ENCODE measurements at places on chromosomes 6 and 20.

- no peak for DNase-seq
Measured at GRCh38 chr20:52624281-52624680, 347.9 kb upstream of the TSHZ2 start.

DNA sequence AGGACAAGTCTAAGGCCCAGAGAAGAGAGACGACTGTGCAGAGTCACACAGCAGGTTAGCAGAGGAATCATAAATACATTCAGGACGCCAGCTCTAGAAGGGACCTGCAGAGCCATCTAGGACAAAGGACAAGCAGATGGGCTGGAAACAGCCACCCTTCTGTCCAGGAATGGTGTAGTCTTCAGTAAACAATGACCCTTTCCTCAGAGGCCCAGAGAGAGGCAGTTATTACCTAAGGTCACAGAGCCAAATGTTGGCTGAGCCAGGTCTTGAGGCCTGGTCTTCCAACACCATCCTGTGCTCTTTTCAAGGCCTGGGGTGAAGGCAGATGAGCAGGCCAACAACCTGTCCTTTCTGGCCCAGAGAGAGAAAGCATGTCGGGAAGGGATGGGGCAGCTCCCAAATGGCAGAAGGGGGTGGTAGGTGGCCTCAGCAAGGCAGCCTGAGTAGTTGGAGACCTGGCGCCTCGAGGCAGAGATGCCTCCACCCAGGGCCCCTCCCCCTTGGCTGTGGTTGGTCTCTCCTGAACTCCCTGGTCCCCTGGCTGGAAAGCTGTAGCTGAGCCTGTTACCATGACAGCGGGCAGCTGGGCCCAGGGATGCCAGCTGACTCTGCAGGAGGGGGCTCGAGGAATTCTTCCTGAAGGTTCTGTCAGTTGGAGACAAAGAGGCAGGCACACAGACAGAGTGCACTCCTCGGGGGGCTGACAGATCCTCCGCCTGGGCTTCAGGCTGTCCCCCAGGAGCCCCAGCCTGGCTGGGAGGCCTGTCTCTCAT lies 24.8 kb downstream of the EPB41L1 start:
- DNase-seq = no peak

DNA sequence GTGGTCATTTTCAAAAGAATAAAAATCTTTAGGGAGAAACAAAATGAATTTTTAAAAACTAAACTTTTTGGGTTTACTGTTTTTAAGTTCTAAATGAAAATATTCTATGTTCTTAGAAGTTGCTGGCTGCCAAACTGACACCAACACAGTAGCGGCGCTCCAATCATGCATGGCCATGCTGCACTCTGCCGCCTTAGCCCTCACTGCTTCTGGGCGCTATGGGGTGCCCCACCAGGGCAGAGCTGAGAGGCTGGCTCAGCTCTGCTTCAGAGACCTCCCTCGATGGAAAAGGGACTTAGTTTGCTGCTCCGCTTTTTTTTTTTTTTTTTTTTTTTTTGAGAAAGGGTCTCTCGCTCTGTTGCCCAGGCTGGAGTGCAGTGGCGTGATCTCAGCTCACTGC lies 20.9 kb downstream of the EZR start:
- no peak for DNase-seq

- no peak for DNase-seq
Measured at GRCh38 chr20:57545927-57546662, 14.8 kb upstream of the PCK1 start.

DNA sequence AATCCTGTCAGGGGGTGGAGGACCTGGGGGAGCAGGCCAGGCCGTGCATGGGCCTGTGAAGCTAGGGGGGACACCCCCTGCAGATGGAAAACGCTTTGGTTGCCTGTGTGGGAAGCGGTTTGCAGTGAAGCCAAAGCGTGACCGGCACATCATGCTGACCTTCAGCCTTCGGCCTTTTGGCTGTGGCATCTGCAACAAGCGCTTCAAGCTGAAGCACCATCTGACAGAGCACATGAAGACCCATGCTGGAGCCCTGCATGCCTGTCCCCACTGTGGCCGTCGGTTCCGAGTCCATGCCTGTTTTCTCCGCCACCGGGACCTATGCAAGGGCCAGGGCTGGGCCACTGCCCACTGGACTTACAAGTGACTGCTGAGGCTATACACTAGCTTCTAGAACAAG lies 1.8 kb downstream of the ZBTB9 start:
- DNase-seq = no peak

DNA sequence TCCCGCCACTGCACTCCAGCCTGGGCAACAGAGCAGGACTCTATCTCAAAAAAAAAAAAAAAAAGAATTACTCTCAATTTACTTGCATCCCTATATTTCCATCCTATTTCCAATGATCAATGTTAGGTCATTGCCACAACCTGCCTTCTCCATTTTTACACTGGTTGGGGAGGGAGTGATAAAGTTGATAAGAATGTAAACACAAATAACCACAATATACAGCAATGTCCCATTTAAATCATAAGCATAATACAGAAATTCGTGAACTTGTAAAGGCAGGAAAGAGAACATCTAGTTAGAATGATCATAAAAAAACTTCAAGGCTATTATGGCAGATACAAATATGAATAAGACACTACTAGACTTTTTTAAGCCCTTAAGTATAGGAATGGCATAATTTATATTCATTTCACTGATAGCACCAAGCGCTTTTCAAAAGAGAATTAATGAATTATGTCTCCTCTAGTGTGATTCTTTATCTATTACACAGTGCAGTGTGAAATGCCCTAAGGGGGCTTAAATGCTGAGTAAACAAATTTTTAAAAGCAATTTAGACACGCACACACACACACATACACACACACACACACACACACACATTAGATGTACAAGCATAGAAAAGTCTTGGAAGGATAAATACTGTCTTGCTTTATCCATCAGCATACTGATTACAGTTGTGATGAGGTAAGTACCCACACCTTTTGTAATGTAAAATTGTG lies 33.5 kb upstream of the RAB23 start:
- no peak for DNase-seq

- no peak for DNase-seq
Measured at GRCh38 chr6:140670021-140670420, 1295.6 kb upstream of the CITED2 start.

DNA sequence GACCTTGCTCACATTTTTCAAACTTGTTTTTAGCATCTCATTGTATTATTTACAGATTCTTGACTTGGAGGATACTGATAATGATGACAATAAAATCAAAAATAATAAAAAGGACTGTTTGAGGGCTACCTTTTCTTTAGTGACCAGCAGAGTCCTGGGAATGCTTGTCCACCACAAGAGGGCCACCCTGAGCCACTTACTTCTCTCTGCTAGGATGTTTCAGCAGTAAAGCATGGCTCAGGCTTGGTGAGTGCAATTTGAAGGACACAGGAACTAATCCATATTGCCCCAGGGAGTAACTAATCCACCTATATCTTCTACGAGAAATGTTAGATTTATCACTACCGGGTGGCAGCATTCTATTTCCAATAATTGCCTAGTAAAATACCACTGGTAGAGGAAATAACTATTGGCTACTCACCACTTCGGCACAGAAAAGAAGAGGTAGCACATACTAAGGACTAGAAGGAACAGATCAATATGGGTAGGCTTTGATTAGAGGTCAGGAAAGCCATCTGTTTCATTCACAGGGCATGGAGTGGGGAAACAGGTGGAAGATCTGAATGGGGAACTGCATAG lies 5.8 kb upstream of the KIAA0408 start:
- DNase-seq = peak; percentile 86

GRCh38 chr6:84271061-84271716 lies 43.7 kb upstream of the CEP162 start:
- no peak for DNase-seq

GRCh38 chr6:109194880-109195279 lies 99.6 kb downstream of the CEP57L1 start:
- DNase-seq = no peak

DNA sequence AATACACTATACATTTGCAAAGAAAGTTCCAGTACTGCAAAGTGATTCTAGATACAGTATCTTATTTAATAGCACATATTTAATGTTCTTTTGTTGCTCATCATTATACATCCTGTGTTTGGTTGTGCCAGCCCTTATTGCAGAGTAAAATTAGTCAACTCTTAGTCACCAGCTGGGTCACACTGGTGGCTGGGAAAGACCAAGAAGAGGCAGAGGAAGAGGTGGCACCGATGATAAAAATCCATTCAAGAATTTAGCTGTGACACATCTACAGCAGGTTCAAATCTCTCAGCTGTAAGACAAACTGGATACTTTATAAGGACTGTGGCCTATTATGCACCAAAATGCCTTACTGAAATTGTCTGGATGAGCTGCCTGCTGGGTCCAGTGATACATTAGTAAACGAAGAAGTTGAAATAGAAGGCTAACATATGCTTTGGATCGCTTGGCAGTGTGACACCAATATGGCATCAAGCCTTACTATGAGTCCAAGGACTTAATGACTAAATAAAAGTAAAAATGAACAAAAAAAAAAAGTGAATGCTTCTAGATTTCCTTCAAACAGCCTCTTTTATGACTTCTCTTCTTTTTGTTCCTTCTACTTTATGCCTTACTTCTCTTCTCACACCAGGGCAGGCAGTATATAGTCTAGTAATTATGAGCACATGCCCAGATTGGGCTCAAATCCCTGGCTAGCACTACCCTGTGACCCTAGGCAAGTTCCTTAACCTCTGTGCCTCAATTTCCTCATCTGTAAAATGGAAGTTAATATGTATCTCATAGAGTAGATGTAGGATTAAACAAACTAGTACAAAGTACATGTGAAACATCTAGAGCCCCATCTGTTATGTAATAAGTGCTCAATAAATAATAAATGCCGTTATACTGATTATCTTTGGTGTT lies 29.4 kb upstream of the RNF8 start:
- no peak for DNase-seq

GRCh38 chr20:3940905-3941304 lies 51.7 kb downstream of the PANK2 start:
- no peak for DNase-seq

GRCh38 chr6:39902786-39903465 lies 31.3 kb downstream of the MOCS1 start:
- DNase-seq = peak; percentile 41

DNA sequence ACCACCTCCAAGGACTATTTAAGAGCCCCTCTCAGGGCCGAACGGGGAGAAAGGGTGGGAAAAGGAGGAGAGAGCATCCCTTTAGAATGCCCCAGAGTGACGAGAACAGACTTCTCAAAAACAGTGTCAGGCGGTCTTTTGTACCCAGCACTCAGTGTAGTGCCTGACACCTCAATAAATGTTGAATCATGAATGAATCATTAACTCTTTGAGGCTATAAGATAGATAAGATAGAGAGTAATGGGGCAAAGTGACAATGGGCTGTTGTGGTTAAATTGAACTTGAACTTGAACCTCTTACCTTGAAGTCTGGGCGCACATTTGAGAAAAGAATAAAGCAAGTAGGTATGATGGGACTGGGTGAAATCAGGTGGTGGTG lies 7.4 kb downstream of the TCF21 start:
- no peak for DNase-seq

DNA sequence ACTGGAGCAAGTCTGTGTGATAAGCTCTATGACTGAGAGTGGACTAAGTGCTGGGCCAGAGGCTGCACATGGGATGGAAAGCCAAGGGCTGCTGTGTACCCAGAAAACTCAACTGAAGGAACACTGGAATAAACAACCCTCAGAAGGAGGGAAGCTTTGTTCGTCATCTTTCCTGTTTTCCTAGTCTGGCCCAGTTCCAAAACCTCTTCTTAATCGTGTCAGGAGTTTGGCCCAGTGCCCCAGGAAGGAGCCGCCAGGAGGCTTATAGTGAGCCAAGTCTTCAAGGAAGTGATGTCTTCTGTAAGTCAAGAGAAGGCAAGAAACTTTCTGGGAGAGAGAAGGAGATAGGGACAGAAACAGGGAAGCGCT lies 23.3 kb upstream of the TOP1 start:
- peak; percentile 88 for DNase-seq

DNA sequence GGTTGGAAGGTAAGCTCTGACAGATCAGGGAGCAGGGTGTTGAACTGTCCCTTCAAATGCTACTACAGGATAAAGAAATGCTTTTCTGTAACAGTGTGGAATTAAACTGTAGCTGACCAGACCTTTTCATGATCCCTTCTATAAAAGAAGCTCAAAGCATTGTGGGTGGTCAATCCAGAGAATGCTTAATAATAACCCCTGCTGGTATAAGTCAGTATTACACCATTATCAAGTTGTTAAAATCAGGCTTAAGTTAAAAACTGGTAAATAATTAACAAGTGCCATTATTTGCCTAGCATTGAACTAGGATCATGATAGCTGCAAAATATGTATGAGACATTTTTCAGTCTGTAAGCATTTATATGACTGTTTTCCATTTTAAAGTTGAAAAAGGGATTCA lies 468.9 kb downstream of the PKHD1 start:
- no peak for DNase-seq

GRCh38 chr6:28682542-28682941 lies 156.9 kb downstream of the GPX5 start:
- no peak for DNase-seq

GRCh38 chr20:2108987-2109386 lies 7.4 kb downstream of the STK35 start:
- no peak for DNase-seq

DNA sequence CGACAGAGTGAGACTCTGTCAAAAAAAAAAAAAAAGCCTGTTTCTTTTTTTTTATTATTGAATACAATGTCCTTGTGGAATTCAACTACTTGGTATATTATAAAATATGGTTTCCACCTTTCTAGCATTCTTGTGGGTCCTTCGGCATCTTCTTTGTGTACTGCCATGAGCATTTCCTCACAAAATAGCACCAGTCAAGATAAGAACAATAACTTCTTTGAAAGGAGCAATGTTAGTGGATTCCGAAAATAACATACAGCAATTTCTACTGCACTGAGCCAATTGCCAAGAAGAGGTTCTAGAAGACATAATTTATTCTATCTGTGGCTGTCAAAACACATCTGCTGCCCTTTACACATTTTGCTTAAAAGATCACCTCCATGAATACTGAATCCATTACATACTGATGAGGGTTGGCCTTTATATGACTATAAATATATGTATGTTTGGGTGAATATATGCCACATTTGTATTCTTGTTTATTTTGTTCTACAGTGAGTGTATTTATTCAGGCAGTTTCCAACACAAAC lies 19.1 kb upstream of the SPTLC3 start:
- no peak for DNase-seq

GRCh38 chr20:52364405-52364804 lies 172.8 kb upstream of the ZFP64 start:
- no peak for DNase-seq

- no peak for DNase-seq
Measured at GRCh38 chr6:88262332-88262731, 96.2 kb upstream of the CNR1 start.

- DNase-seq = no peak
Measured at GRCh38 chr20:6299456-6299855, 176.6 kb upstream of the FERMT1 start.

GRCh38 chr6:113104541-113104940 lies 752.6 kb upstream of the MARCKS start:
- DNase-seq = no peak

GRCh38 chr6:125165256-125165655 lies 11.7 kb downstream of the TPD52L1 start:
- no peak for DNase-seq

GRCh38 chr6:1708122-1708521 lies 98.4 kb downstream of the FOXC1 start:
- DNase-seq = no peak

- DNase-seq = no peak
Measured at GRCh38 chr6:1325461-1326309, 13.8 kb downstream of the FOXQ1 start.

GRCh38 chr6:3331971-3332370 lies 73.2 kb downstream of the PSMG4 start:
- DNase-seq = no peak

Measured in sciatic nerve (tissue), 2 donors.